ENCODE measurements at places on chromosomes 6 and 20. TPM values are rescaled to one million over a fixed set of nuclear protein-coding genes. Genes with fewer than 3 reads are reported as not detected.

GRCh38 chr6:90086517-90086916 lies 192.2 kb downstream of the GJA10 start:
- no peak overlapping the region for H3K4me3 ChIP-seq
- no peaks in the 10 kb centered on the region for H3K27me3 ChIP-seq
- H3K4me1 ChIP-seq, result peaks cover 20% of the 10 kb centered on the region
- peak overlapping the region; percentile 70 for H3K27ac ChIP-seq
- no peaks in the 10 kb centered on the region for H3K36me3 ChIP-seq

- no peaks in the 10 kb centered on the region for H3K27me3 ChIP-seq
Measured at GRCh38 chr6:162999575-163000285, 272.0 kb downstream of the PACRG start.

DNA sequence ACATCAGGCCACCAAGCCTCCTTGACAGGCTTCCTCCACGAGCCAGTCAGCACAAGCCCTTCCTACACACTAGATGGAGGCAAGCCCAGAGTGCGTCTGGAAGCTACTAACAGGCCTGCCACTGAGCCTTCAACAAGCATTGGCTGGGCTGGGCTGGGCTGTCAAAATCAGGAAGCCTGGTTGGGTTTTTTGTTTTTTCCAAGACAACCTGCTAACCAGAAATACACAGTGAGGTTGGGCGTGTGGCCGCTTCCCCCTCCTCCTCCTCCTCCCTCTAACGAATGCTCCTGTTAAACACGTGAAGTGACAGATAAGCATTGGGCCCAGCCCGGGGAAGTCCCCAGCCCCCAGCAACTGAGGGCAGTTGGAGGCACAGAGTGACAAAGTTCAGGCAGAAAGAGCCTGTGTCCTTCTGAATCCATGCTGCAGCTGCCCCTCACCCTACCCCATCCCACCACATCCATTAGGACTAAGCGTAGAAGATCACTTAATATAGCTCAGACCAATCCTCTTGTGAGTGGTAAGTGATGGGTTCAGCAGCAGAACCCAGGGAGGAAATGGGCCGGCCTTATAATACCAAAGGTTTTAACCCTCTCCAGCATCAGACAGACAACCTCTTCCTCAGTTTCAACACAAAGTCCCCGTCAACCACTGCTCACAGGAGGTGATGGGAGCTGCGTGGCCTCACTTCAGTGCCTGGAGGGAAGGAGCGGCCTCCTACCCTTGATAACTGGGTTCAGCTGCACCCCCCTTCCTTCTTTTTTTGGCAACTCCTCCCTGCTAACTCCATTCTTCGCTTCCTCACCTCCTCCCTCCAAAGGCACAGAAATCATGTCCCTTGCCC lies 1.1 kb downstream of the NFATC2 start:
- DNase-seq, result no peak
- peaks cover 5% of the 10 kb centered on the region for H3K36me3 ChIP-seq
- peaks cover 3% of the 10 kb centered on the region for H3K27me3 ChIP-seq
- H3K4me1 ChIP-seq, result peaks cover 25% of the 10 kb centered on the region

DNA sequence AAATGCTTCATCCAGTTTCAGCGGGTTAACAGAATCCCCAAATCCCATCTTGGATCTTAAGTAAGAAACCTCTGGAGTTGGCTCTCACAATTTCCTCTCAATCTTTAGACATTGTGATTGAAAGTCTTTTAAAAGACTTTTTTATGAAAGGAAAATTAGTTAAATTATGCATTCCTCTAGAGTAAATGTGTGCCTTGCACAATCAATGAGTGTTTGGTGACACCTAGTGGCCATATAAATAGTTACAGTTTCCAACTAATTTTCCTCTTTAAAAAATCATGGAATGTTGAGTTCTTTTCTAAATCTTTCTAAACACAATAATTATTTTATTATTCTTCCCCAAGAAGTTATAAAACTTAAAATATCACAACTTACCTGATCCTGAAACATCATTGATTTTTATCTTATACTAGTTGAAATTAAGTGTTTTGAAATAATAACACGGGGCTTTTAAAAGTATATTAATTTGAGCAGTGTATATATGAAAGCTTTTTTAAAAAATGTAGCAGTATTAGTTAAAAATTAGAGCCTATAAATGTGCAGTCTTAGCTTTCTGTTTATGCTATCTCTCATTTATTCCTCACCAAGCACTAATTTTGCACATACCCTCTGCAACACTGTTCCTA lies 66.4 kb downstream of the PKHD1 start:
- peaks cover 9% of the 10 kb centered on the region for H3K27me3 ChIP-seq
- no peaks in the 10 kb centered on the region for H3K4me1 ChIP-seq
- no peak overlapping the region for H3K4me3 ChIP-seq
- no peak for DNase-seq
- no peaks in the 10 kb centered on the region for H3K36me3 ChIP-seq
- no peak overlapping the region for H3K27ac ChIP-seq

GRCh38 chr6:165573671-165574070 lies 89.4 kb downstream of the PDE10A start:
- no peak overlapping the region for H3K4me3 ChIP-seq
- DNase-seq, result no peak
- H3K27ac ChIP-seq, result peak overlapping the region; percentile 84
- H3K4me1 ChIP-seq, result peaks cover 36% of the 10 kb centered on the region
- no peaks in the 10 kb centered on the region for H3K27me3 ChIP-seq

GRCh38 chr20:46013322-46013828 lies 4.7 kb downstream of the MMP9 start:
- no peak overlapping the region for H3K27ac ChIP-seq
- H3K4me3 ChIP-seq, result no peak overlapping the region
- H3K27me3 ChIP-seq, result peaks cover 57% of the 10 kb centered on the region

DNA sequence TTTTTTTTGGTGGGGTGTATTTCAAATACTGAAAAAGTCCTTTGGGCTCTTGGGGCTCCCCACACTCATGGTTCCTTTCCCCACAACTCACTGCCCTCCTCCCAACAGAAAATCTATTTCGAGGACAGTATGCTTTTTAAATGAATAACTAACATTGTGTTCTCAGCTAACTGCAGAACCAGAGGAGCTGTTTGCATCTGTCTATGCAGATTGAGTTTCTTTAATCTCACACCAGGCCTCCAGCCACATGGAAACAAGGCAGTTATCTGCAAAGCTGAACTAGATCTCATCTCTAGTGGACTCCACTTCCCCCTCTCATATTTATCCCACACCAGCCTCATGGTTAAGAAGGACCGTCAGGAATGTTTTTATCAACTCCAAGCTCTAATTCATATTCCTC lies 955.1 kb downstream of the KIF16B start:
- H3K36me3 ChIP-seq, result no peaks in the 10 kb centered on the region
- H3K27ac ChIP-seq, result no peak overlapping the region

DNA sequence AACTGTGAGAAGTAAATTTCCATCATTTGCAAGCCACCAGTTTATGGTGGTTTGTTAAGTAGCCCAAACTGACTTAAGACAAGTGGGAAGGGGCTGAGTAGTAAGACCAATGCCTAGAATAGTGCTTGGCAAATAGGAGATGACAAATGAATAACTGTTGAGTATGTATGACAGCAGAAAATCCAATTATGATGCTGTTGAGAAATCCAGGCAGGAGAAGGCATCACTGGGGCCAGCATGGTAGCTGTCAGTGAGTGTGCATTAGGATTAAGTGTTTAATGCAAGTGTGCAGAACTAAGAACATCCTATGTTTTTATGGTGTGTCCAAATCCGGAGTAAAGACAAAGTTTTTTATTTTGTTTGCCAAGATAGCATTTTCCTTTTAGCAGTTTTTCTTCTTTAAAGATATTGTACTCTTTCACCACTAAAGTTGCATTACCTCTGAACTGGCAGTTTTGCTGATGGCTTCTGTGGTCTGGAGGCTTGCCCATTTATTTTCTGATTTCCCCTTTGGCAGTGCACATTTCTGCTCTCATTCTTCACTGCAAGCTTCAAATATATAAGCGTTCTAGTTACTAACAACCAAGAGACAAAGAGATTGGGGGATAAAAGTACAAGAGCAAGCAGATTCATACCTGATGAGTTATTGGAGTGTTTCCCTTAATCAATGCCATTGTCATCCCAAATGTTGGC lies 289.7 kb downstream of the KCNQ5 start:
- no peak overlapping the region for H3K27ac ChIP-seq
- H3K27me3 ChIP-seq, result peaks cover 7% of the 10 kb centered on the region
- H3K36me3 ChIP-seq, result no peaks in the 10 kb centered on the region

DNA sequence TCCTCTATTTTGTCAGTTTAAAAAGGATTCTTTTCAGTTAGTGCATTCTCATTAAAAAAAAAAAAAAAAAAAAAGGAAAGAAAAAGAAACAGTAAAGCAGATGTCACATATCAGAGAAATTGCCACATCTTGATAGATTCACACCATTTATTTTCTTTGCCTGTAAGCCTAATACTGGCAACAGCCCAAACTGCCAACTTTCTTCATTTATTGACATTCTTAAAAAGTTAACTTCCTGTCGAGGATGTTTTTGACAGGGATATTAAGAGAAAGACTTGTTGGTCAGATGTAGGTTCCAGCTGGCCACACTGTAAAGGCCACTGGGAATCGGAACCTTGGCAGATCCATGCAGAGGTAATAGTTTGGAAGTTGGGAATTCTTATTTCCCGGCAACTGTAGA lies 332.6 kb downstream of the NRN1 start:
- H3K36me3 ChIP-seq, result no peaks in the 10 kb centered on the region
- DNase-seq, result no peak
- peak overlapping the region; percentile 47 for H3K27ac ChIP-seq
- no peaks in the 10 kb centered on the region for H3K27me3 ChIP-seq

Gene CALHM5
- total RNA-seq, result 9.7 TPM

Gene ZSCAN16
- total RNA-seq, result 3.0 TPM

Gene LHFPL5
- not detected for total RNA-seq

Gene ADGRB3
- total RNA-seq, result 1.5 TPM

Gene CALHM4
- not detected for total RNA-seq

Gene ILRUN
- total RNA-seq, result 41.0 TPM

Data from chondrocyte (in vitro differentiated cells).